ENCODE measurements at places on chromosomes 2 and 18.

GRCh38 chr2:40458271-40458794 is 6.4 kb upstream of the SLC8A1 start:
- DNase-seq, result peak; percentile 78

DNA sequence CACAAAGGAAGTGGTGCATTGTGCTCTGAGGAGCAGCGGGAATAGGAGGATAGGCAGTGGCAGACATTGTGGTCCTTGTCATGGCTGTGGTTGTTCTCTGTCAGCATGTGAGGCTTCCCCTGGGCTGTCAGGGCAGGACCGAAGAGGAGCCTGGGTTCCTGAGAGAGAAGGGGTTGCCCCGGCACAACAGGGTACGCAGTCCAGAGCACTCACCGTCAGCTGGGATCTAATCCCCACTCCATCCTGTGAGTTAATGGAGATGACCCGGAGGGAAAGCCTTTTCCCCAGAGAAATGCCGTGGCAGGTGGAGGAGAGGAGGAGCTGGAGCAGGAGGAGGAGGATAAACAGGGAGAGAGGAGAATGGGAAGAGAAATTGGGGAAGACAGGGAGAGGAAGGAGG is 396.7 kb upstream of the HS6ST1 start:
- peak; percentile 3 for DNase-seq

- DNase-seq, result no peak
Measured at GRCh38 chr2:229489016-229489415, 217.9 kb upstream of the PID1 start.

GRCh38 chr2:62933398-62933917 is 117.2 kb upstream of the OTX1 start:
- DNase-seq, result no peak

DNA sequence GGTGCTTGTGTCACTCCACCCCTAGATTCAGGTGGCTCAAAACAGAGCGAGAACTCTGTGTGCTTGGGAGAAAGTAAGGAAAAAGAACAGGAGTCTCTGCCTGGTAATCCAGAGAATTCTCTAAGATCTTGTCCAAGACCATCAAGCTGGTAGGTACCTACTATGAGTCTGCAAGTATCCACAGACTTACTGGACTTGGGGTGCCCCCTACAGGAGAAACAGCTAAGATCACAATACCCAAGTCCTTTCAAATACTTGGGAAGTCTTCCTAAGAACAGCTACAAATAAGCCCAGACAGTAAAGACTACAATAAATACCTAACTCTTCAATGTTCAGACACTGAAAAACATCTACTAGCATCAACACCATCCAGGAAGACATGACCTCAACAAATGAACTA is 1143.6 kb upstream of the ACVR2A start:
- no peak for DNase-seq

DNA sequence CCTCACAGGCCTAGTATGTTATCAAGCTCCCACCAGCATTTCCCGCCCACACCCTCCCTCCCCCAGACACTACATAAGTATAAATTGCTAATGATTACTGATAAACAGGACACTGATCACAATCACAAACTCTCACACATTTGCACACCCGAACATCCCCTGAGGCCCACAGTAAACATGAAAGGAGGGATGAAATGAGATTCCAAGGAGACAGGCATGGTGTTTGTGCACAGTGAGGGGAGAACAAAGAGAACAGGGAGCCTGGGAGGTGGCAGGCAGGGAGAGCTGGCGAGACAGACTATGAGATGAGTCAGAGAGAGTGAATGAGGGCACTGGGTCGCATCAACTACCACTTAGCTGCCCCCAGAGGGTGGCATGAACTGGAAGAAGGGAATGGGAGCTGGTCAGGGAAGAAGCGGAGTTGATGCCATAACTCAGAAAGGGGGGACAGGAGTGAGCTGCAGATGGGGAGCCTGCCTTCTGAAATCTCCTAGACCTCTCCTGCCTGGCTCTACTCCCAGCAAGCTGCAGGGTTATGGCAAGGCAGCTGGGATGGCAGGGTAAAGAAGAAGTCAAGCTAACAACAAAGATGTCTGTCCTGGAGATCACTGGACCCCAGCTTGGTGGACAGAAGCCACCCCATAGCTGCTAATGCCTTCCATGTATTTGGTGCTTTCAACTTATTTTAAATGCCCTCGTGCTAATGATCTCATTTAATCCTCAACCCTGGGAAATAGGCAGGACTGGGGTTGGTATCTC is 5.1 kb downstream of the KIF3C start:
- peak; percentile 54 for DNase-seq

DNA sequence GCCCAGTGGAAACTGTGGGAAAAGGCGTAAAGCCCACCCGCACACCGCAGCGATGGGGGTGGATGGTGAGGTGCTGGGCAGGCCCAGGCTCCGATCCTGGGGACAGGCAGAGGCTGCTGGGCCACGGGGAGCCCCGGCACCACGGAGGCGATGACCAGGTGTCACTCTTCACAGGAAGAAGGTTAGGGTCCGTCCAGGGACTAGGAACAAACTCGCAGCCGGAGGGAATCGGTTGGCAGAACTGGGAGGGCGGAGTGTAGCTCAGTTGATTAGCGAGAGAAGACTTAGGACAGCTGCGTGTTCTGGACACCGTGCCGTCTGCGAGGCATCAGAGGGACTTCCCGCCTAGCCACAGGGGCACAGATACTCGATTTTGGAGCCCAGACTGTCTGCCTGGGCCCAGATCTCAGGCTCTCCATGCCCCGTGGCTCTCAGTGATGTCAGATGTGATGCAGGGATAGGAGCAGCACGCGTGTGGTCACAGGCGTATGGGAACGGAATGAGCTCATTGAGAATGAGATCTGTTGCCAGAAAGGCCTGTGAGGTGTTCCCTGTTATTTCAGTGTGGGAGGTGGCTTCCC is 16.1 kb upstream of the ALLC start:
- DNase-seq, result no peak

DNA sequence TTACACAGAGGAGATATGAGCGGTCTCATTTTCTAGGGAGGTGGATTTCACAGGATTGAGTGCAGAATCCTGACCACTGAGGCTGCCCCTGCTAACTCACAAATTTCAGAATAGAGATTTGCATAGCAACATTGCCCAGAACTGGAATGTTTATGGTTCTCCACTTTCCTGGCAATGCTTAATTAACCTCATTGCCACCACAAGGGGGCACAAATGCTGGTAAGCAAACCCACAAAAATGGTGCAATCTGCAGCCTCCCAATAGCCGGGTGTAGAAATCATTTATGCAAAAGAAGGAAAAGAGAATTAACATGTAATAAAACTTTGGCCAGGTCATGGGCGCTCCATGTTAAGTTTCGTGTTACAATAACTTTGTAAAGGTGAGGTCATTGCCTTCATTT is 112.4 kb downstream of the CYRIA start:
- peak; percentile 24 for DNase-seq

- DNase-seq, result peak; percentile 1
Measured at GRCh38 chr2:43764086-43764705, 9.6 kb upstream of the DYNC2LI1 start.

- no peak for DNase-seq
Measured at GRCh38 chr2:88095022-88095421, 27.4 kb downstream of the SMYD1 start.

- DNase-seq, result no peak
Measured at GRCh38 chr2:9640403-9641104, 9.8 kb upstream of the YWHAQ start.

GRCh38 chr2:61220768-61221167 is 58.8 kb downstream of the C2orf74 start:
- DNase-seq, result no peak

DNA sequence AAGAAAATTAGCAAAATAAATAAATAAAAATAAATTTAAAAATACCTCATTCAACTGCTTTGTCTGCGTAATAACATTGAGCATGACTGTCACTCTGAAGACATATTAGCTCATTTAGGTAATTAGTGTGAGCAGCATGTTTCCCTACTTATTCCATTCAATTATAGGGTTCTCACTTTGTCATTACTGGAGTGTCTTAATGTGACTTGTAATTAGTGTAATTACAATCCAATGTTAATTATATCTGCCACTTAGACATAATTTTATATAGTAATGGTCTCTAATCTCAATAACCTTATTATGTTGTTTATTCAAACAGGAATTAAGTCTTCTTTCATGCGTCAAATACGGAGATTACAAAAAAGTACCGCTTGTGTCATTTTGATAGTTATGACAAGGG is 893.9 kb upstream of the ACVR2A start:
- peak; percentile 72 for DNase-seq

- DNase-seq, result peak; percentile 73
Measured at GRCh38 chr2:64454386-64455332, 697 bp downstream of the LGALSL start.

GRCh38 chr2:24920809-24921441 is 888 bp upstream of the ADCY3 start:
- DNase-seq, result peak; percentile 55

DNA sequence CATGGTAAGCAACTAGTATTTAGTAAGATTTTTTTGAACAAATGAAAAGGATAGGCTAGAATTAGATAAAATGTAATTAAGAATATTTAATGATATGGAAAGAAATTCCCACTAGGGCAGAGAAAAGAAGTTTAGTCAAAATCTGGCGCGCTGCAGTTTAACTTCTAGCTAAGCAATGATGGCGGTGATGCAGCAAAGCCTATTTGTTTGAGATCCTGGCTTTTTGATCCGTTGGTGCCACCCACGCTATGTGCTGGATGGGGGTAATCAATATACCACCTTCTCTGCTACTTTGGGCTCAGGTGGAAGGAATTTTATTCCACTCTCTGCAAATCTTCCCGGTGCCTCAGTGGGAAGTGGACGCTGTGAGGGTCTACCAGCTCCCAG is 421 bp upstream of the FAM171B start:
- peak; percentile 76 for DNase-seq

DNA sequence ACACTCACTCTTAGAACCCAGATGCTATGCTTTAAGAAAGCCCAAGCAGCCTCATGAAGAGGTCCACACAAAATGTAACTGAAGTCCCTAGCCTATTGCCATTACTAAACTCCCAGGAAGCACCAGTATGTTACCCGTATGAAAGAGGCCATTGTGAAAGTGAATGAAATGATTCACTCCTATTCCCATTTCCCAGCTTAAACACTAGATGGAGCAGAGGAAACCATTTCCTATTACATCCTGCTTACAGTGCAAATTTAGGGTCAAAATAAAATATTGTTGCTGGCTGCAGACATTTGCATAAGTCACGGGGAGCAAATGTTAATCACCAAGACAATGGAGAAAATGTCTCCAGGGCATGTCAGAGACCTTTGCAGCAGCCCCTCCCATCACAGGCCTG is 989.7 kb upstream of the CRIM1 start:
- no peak for DNase-seq

- DNase-seq, result peak; percentile 7
Measured at GRCh38 chr2:176495826-176496225, 226.6 kb downstream of the MTX2 start.

DNA sequence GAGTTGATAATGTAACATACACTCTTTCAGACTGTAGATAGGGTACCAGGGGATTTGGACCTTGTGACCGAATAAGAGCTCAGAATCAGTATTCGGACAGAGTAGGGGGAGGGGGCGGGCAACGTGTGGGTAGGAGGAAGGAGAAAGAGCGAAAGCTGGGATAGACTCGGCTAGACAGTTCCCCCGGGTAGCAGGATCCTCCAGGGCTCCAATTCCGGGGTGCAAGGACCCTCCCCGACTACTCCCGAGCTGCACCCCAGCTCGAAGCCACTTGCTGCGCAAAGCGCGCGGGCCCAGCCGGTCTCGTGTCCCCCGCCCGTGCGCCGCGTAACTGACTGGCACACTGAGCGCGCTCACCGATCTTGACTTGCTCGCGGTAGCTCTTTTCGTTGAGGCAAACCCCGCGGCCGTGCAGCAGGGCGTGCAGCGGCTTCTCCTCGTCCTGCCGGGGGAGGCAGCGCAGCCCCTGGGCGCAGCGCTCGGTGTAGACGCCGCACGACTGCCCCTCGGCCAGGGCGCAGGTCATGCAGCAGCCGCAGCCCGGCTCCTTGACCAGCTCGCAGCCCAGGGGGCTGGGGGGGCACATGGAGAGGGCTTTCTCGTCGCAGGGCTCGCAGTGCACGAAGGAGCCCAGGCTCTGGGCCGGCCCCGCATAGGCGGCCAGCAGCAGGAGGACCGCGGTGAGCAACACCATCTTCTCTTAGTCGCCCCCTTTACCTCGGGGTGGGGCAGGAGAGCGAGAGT is 1.1 kb downstream of the IGFBP5 start:
- DNase-seq, result peak; percentile 78

All from NCI-H69 (cell line).